ENCODE measurements at places on chromosomes 7 and 10. TPM values are rescaled to one million over a fixed set of nuclear protein-coding genes. Genes with fewer than 3 reads are reported as not detected.

The AKR1C1 gene
- total RNA-seq, result 4.8 TPM

DNA sequence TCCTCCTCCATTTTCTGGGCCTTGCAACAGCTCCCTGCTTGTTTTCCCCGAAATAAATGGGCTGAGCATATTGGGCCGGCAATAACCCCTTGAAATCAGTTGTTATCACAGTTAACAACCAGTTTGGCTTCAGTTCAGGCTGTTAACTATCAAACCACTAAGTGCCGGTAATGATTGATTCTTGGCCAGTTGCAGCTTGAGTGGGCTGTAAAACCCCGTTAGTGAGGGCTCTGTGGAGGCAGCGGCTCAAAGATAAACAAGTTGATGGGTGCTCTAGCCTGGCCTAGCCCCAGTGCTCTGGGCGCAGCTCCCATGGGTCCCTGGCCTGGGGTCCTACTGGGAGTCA lies 8.3 kb downstream of the FGF8 start:
- no peak for DNase-seq

- no peak for DNase-seq
Observed at GRCh38 chr10:89904755-89905154, 203.4 kb downstream of the KIF20B start.

DNA sequence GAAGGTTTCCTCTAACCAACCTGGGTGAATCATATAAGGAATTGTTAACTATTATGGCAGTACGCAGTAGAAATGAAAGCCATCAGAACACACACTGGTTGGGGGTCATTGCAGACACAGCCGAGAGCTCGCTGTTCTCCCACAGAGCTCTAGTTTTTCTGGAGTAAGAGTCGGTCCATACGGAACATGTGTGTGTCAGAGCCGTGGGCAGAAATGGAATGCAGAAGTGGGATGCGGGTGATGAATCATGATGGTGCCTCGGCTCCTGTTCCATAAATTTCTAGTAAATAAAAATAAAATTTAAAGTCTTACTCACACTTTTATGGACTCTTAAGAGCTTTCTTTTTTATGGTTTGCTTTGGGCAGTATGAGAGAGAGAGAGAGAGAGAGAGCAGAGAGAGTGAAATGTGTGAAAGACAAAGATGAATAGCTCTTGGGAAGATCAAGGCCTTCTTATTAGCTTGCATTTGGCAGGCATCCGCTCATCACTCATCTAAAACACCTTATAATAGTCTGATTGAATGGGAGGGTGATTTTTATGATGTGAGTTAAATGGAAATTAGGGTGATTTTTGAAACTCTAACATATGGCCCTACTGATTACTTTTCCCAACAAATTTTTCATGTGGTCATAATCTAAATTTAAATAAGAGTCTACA lies 98.8 kb upstream of the PFKP start:
- no peak for DNase-seq

DNA sequence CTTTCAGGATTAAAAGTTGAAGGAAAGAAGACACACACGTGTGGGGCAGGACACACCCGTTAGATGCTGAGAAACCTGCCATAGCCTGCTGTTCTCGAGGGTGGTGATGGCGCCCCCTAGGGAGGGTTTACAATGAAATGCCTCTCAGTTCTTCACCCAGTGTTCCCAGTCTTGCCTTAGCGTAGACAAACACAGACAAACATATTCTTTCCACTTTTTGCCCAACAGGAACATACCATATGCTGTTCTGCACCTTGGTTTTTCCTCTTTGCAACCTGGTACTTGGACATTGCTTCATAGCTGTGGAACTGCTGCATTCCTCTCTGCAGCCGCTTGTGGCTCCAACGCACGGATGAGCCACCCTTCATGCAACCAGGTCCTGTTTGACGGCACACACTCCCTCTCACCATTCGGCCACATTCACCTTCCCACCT lies 23.3 kb upstream of the HSPA12A start:
- no peak for DNase-seq

DNA sequence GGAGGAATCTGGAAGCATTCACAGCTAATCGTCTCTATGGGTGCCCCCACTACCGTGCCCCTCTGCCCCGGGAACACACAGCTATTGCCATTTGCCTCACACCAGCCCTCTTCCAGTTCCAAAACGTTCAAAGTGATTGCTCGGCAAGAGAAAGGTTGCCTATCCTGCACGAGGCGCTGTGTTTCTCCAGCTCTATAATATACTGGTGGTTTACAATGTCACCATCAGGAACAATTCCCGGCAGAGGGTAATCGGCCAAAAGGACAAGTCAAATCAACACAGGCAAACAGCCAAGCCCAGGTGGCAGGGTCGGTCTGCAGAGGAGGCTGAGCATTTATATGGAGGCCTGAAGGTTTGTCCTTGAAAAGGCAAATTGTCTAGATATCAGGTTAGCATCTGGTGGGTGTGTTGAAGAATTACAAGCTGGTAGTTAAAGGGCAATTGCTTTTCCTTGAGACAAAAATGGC lies 29.2 kb upstream of the TNS3 start:
- no peak for DNase-seq

The PWWP2B gene
- total RNA-seq, result 14.1 TPM

GRCh38 chr10:10644676-10645385 lies 372.8 kb upstream of the CELF2 start:
- no peak for DNase-seq

The MCM7 gene
- 181 TPM for total RNA-seq

DNA sequence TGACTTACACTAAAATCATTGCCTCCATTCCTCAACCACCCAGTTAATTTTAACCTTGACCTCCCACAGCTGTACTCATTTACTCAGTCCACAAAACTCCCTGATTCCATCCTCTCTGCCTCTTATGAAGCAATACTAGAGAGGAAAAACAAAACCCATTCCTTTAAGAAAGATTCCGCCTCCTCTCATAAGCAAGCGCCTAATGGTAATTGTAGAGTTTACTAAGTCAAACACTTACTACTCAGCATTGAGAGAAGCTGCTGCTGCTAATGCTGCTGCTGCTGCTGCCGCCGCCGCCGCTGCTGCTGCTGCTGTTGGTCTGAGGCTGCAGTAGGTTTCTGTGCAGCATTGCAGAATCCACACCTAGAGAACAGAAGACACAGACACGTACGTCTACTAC lies 2.1 kb upstream of the ADD3 start:
- DNase-seq, result peak; percentile 26

GRCh38 chr7:54426406-54426805 lies 115.8 kb upstream of the VSTM2A start:
- DNase-seq, result no peak

DNA sequence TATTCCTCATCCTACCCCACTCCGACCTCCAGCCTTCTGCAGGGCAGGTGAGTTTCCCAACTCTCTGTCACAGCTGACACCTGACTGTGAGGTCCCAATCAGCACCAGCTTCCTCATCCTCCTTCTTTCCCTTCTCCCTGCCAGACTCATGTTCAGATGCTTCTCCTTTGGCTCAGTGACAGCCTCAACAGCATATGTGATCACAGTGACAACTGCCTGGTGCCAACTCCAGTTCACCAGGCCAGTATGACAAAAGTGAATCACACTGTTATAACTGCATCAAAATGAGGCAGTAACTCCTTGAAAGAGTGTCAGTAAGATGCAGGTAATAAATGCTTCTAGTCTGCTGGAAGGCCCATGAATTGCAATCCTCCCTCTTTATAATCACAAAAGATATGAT lies 46.8 kb upstream of the NFE2L3 start:
- no peak for DNase-seq

GRCh38 chr7:36015733-36016132 lies 137.3 kb upstream of the EEPD1 start:
- DNase-seq, result no peak

- no peak for DNase-seq
Observed at GRCh38 chr10:123269017-123269552, 114.9 kb downstream of the BUB3 start.

DNA sequence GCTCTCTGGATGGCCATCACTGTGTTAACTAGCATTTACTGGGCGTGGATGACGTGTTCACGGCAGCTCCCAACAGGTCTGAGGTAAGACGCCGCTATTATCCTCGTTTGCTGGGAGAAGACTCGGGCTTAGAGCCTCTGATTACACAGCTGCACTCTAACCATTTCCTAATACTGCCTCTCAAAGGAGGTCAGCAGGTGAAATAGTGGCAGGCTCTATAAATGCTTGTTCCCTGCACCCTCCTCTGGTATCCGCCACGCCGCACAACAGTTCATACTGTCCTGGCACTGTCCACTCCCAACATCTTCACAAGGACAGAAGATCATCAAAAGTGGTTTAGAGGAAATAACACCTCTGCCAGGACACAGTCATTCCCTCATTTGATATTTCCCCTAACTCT lies 28.3 kb downstream of the HIPK2 start:
- no peak for DNase-seq

DNA sequence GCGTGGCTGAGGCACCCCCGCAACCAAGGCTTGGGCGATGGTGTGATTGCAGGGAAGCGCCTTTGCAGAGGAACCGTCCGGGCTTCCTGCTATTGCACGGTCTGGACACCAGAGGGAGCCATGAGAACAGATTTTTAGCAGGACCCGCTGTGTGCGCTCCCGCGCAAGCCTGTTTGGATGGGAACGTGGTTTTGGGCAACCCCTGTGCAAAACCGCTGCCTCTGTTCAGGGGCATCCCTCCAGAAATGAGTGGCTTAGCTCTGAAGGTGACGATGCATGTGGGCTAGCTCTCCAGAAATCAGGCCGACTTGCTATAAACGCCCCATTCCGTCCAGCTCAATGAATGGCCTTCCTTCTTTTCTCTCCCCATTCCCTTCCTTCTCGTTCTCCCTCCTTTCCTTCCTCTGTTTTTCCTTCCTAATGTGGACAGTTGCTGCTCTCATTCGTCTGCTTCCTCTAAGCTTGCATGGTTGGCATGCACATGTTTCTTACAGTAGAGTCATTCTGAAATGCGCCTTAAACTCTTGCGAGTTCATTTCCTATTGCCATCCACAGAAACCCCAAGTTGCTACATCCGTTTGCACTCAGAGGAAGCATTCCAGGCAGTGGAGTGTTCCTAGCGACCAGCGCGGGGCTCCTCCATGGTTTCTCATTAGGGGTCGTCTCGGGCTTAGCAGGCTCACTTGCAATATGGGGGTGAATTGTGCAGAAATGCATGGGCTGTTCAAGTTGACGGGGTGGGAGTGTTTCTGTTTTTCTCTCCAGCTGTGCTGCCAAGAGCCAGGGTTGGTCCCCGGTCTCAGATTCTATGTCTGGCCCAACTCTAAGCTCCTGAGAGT lies 302.5 kb upstream of the GALNT17 start:
- DNase-seq, result peak; percentile 32

The LDB3 gene
- total RNA-seq, result 0.12 TPM

GRCh38 chr7:123431075-123431614 lies 103.2 kb downstream of the IQUB start:
- no peak for DNase-seq

GRCh38 chr7:33192695-33193291 lies 63.4 kb downstream of the BBS9 start:
- DNase-seq, result no peak

The TRIM50 gene
- total RNA-seq, result not detected

The IKZF5 gene
- 22.6 TPM for total RNA-seq

GRCh38 chr10:36703179-36703578 lies 422.2 kb upstream of the ANKRD30A start:
- DNase-seq, result no peak

DNA sequence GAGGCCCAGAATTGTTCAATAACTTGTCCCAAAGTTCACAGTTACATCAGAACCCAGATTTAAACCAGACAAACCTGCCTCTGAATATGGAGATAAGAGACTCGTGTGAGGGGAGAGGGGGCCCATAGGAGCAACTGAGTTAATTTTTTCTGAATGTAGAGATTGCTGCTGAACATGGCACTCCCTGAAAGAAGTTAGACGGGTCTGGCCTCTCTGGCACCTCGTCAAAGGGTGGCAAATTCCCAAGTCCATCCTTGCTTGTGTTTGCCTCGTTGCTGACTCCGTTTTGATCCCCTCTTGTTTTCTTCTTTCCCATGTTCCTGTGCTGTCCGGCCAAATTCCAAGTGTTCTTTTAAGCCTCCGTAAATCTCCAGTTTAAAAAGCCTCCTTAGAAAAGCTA lies 35.2 kb upstream of the YAE1 start:
- no peak for DNase-seq

GRCh38 chr7:129262324-129262723 lies 37.5 kb downstream of the AHCYL2 start:
- DNase-seq, result peak; percentile 1

The NXPH1 gene
- not detected for total RNA-seq

DNA sequence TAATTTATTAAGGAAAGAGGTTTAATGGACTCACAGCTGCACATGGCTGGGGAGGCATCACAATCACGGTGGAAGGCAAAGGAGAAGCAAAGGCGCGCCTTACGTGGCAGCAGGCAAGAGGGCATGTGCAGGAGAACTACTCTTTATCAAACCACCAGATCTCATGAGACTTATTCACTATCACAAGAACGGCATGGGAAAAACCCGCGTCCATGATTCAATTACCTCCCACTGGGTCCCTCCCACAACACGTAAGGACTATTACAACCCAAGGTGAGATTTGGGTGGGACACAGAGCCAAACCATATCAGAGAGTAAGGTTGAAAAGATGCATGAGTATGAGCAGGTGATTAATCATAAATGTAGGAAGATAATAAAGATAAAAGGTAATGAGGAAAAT lies 3.2 kb upstream of the JCAD start:
- no peak for DNase-seq

DNA sequence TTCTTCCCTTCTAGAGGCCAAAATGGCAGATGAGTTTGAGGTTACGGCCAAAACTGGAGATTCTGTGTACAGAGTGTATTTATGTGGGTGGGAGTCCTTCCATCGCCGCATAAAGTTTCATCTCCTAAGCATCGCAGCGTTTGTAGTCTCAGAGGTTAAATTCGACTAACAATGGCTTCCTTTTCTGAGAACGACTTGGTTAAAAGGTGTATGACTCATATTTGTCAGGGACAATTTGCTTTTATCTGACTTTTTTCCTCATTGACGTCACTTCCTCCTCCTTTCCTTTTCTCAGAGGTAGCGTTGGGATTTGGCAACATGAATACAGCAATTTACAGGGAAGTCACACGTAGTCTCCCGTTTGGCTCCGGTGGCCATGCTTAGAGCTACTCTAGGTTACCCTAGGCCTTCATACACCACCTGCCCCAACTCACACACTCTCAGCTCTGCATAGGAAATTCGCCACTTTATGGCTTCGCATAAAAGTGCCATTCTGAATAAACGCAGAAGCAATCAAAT lies 37.6 kb upstream of the TCF7L2 start:
- DNase-seq, result no peak

The CABCOCO1 gene
- total RNA-seq, result not detected

The FAM180A gene
- total RNA-seq, result not detected

GRCh38 chr10:29174389-29174788 lies 114.5 kb upstream of the LYZL1 start:
- DNase-seq, result no peak

GRCh38 chr10:74290708-74291107 lies 139.7 kb downstream of the ADK start:
- no peak for DNase-seq

The TMEM196 gene
- not detected for total RNA-seq

DNA sequence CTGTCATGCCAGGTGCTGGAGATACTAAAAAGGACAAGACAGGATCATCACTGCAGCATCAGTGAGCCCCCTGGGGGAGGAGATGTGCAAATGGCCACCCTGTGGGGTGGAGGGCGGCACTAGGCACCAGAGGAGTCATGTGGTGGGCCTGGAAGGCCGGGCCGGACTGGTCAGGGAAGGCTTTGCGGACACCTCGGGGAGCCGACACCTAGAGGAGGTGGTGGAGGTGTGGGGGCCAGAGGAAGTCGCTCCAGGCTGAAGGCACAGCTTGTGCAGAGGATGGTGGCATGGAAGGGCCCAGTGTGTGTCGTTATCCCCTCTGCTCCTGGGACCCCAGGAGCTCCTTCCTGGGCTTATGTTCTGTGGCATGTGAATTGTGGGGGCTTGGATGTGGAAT lies 437.7 kb downstream of the RPS24 start:
- DNase-seq, result no peak

The CNNM1 gene
- total RNA-seq, result 0.25 TPM
